ENCODE measurements at places on chromosomes 12 and 14.

DNA sequence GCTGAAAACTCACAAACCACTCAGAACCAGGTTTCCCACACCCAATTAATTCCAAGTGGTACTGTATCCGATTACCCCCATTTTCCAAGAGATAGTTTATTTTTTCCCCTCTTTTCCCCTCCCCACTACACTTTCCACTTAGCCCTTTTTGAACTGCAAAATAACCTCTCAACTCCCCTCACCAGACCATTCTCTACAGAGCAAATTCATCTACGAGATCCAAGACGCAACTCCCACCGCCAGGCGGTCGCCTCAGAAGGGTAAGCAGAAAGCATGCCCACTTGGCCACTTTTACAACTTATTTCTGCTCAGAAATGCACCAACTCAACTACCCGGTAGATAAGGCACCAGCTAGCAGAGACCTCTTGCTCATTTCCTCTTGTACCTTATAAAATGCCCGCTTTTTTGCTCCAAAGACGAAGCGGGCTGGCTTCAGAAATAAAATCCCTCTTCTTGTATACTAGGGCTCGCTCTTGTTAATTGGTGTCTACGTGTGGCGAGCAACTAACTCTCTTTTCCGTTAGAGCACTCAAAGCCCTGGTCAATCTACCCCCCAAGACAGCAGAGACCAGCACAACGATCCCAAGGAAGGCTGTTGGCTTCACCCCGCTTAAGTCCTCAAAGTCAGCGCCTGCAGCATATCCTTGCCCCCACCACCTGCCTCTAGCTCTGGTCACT is 910 bp upstream of the SRP54 start:
- peak; percentile 48 for DNase-seq

- DNase-seq, result no peak
Observed at GRCh38 chr12:116423094-116423493, 136.1 kb upstream of the MAP1LC3B2 start.

DNA sequence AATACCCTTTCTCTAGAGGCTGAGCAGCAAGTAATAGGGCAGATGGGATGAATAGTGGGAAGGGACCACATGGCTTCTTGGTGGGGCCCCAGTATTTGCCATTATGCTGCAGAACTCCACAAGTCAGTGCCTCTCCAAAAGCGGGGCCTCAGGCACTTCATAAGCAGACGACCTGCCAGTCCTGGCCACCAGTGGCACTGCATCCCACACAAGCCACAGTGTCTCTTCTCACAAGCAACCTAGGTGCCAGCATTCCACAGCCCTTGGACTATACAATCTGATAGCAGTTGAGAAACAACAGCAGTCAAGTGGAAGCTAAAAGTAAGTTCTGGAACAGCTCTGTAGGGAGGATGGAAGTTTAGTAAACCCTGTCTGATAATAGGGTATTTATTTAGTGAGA is 4.2 kb upstream of the SLC8A3 start:
- DNase-seq, result no peak

DNA sequence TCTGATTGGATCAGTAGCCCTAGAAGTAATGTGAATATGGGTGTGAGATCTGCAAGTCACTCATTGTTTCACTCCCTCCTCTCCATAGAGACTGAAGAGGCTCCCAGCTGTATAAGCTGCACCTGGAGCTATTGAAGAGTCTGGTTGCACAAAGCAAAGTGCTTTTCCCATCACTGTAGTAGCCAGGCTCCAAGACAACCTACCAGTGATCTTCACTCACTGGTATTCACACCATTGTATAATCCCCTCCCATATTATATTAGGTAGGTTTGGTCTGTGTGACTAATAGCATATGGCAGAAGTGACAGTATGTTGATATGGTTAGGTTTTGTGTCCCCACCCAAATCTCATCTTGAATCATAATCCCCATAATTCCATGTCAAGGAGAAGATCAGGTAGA is 64.4 kb downstream of the ZFC3H1 start:
- peak; percentile 4 for DNase-seq

- no peak for DNase-seq
Observed at GRCh38 chr12:57717131-57717530, 21.4 kb downstream of the AGAP2 start.

- no peak for DNase-seq
Observed at GRCh38 chr12:34204830-34205285, 182.6 kb downstream of the ALG10 start.

- DNase-seq, result no peak
Observed at GRCh38 chr12:109701064-109701463, 12.6 kb upstream of the FAM222A start.

- DNase-seq, result no peak
Observed at GRCh38 chr12:50720501-50720900, 43.4 kb upstream of the ATF1 start.

GRCh38 chr12:128820723-128821432 is 2.9 kb downstream of the SLC15A4 start:
- no peak for DNase-seq

DNA sequence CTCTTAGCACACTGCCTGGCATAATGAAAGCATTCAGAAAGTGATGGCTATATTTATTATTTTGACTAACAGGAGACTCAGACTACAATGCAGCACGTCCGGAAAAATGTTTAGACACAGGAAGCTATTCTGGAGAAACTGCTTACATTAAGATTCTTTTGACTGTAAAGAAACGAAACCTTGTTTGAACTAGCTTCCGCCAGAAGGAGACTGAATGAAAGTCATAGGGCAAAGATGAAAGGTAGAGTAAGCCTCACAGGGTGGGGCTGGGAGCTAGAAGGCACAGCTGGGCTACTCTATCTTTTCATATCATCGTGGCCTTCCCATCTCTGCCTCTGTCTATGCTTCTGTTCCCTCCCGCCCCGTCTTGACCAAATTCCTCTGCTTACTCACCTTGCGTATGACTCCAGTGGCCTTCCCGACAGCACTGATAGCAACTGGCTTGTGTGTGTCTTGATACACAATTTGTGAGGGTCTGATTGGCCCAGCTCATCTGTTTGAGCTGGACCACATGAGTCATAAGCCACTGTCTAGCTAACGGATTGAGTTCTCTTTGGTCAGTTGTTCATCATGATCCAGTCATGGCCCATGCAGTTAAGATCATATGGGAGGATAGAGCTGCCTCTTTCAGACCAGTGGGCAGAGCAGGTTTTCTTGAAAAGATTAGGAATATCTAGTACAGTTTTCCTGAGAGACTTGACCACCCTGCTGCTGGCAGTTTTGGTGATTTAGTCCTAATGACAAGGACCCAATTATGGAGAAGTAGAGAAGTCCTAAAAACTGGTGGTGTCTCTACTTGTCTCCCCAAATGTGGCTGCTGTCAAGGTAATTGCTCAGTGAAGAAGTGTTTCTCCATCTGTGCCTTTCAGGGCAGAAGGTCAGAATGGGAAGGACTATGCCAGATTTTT is 151.5 kb upstream of the SLC38A2 start:
- DNase-seq, result no peak

GRCh38 chr12:78824918-78825317 is 39.7 kb upstream of the SYT1 start:
- DNase-seq, result no peak

DNA sequence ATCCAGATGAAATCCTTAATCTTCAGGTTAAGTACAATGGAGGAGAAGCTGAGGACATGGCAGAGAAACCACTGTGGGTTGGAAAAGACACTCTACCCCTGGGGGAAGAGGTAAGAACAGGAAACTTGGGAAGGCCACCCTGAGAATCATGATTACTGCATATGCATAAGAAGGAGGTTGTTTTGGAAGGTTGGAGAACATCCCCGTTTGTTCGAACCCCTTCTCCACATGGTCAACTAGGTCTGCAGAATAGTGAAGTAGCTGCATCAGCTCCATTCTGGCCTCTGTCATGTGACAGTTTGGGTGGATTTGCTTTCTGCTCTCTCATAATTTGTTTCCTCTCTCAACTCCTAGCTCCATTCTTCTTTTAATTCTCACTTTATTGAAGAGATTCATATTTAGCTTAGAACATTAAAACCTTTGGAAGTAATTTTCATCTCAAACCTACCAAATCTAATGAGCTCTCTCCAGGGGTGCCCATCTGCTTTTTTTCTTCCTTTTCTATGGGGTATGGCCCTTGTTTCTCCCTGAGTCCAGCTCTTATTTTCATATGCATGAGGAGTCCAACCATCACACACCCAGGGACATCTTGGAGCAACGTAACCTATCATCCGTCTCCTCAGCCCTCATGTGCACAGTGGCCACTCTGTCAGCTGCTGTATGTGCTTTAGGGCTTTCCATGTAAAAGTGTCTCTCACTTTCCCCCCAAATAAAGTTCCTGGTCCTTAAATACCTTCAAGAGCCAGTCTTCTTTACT is 820.3 kb downstream of the TMEM121 start:
- DNase-seq, result no peak

DNA sequence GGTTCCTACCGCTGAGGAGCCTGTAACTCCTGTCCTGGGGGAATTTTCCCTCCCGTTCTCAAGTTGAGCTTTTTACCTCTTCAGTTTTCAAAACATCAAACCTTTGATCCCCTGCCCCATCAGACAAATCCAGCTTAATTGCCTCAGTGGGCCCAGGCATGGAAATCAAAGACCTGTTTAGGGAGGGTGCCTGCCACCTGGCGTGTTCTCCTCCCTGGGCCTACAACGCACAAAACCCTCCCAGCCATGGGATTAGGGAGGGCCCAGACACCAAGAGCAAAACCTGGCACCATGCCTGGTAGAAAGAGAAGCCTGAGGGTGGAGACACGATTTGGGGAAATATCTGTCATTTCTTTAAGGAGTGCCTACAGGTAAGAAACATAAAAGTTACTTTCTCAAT is 672.9 kb downstream of the BCL11B start:
- DNase-seq, result no peak

DNA sequence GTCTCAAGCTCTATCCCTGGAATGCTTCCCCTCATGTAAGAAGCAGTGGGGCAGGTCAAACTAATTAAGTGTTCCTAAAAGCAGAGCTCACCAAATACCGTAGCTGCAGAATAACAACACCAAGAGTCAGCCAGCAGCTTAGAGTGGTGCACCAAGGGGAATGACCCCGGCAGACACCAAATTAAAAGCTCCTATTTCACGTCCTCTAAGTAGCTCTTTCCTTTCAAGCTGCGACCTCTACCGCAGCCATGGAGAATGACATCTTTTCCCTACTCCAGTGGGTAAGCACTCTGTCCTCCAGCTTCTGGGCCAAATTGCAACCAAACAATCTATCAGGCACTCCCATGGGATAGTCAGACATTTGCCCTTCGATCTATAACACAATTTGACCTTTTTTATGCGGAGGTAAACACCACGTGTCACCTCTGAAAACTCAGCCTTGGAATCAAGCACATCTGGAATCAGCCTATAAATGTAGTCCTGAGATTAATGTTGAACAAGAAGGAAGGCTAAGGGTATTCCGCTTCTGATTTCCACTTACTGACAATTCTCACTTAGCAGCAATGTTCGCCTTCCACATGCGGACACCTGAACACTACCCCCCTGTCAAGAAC is 67.6 kb upstream of the CDKN3 start:
- DNase-seq, result peak; percentile 60

- no peak for DNase-seq
Observed at GRCh38 chr12:46342562-46343033, 30.0 kb downstream of the SLC38A2 start.

DNA sequence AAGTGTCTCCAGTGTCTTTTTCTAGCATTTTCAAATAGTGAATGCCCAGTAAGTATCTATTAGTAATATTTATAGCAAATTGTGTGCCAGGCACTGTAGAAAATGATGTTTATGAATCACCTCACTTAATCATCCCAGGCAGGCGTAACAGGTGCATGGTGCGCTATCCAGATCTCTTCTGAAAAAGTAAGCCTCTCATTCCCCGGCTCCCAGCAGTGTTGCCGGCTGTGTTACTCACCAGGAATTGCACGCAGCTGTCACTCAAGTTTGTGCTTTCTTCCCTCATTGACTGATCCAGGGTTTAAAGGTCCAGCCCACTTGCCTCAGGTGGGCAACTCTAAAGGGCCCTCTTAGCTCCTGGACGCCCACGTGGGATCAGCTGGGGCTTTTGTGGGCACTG is 173.8 kb upstream of the RASSF8 start:
- DNase-seq, result no peak

GRCh38 chr14:64693810-64694165 is 10.4 kb upstream of the PLEKHG3 start:
- DNase-seq, result peak; percentile 33

DNA sequence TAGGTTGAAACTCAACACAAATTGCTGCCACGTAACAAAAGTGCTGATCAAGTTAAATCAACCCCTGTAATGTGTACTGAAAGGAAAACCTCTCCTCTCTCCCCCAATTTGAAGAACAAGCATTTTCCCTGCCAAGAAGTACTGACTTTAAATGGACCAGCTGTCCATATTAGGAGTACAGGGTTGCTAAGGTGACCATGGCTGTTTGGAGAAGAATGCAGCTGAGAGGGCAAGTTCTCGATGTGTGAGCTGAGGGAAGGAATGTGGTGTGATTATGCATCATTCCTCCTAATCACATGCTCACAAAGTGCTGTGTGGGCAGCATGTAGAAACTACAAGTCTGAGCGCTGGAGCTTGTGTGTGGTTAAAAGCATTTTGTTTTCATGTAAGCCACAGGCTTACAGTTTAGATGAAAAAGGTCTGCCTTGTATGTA is 50.9 kb upstream of the CCT2 start:
- no peak for DNase-seq

DNA sequence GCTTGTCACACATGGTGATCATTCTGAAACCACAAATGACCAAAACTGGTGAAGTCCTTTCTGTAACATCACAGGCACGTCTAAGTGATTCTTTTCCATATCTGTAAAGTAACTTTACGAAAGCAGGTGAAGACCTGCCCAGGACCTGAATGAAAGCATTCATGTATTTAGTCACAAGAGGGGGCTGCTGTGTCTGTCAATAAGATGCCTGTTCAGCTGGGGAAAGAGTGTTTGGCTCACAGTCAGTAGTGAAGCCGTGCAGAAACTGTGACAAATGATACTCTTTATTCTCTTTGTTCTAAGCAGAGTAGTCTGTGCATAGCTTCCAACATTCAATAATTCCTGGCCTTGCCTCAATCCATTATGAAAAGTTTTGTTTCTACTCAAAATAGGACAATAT is 373.5 kb upstream of the OR4E1 start:
- peak; percentile 32 for DNase-seq

GRCh38 chr14:71698027-71698426 is 234.2 kb upstream of the RGS6 start:
- DNase-seq, result no peak

DNA sequence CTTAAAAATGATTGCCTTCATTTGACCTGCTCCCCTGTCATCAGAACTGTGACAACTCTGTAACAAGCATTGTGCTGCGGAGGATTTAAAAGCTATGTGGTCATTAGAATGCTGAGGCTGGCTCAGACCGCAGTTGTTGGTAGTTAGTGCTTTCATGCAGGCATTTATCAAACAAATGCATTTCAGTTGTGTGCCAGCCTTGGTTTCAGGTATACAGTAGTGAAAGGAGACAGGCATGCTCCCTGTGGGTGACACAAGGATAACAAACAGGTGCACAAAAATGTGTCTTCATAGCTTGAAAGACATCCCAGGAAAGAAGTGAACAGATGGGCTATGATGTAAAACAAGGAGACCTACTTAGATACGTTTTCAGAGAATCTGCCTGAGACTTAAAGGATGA is 60.6 kb downstream of the MARK3 start:
- no peak for DNase-seq

- DNase-seq, result no peak
Observed at GRCh38 chr12:111309584-111309983, 59.3 kb downstream of the PHETA1 start.
